ENCODE measurements at places on chromosomes 11 and 22.

DNA sequence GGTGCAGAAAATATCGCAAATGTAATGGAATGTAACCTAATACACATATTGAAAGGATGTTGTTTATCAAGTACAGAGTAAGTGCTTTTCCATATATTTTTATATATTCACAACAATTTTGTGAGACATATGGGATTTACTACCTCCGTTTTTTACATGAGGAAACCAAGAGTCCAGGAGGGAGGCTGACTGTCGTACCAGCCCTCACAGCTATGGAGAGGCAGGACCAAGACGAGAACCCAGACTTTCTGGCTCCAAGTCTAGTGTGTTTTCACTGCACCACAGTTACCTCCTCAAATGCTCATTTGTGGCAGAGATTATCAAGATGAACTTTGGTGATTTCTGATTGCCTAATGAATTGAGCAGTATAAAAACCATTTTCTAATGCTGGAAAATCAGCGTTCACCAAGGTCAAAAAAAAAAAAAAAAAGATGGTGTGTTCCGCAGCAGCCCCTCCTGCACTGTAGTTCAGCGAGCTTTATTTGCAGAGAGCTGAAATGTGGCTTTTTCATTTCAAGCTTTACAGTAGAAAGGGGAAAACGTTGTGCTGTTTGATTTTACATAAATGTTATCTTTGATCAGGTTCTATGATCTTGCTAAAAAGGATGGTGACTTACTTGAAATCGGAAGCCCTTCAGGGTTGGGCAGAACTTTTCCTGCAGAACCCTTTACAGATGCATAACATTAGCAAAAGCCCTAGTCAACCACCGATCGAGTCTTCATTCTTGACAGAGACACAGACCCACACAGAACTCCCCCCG lies 44.7 kb upstream of the WEE1 start:
- DNase-seq: no peak

DNA sequence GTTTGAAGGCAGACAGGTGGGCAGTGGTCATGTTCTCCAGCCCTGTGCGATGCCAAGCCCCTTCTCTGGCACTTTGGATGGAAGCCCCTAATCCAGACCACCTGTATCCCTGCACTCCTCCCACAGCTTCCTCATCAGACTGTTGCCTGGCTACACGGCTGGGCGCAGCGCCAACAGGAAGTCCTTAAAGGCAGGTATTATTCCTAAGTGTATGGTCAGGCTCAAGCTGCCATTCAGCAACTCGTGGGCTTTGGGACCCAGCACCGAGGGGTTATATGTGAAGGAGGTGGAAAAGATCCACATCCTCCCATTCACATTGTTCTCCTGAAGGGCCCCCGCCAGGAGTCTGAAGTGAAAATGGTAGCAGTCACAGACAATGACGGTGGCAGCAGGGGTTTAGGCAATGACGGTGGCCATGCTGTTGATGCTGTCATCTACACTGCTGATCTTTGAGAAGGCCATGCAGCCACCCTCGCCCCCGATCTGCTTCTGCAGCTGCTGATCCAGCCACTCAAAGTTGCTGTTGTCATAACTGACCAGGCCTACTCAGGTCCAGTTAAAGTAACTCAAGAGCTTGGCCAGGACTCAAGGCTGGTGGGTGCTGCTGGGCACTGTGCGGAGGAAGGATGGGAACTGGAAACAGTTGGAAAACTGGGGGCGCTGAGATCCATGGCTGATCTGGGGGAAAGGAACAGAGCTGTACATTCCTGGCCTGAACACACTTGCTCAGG lies 27.7 kb downstream of the OR6Q1 start:
- no peak for DNase-seq

GRCh38 chr11:122754553-122755322 lies 83.6 kb upstream of the CRTAM start:
- no peak for DNase-seq

GRCh38 chr22:32544953-32545558 lies 70.4 kb downstream of the FBXO7 start:
- DNase-seq: no peak

- no peak for DNase-seq
Measured at GRCh38 chr11:88806410-88806809, 259.4 kb downstream of the GRM5 start.

GRCh38 chr11:74992852-74993251 lies 4.1 kb downstream of the NEU3 start:
- no peak for DNase-seq

DNA sequence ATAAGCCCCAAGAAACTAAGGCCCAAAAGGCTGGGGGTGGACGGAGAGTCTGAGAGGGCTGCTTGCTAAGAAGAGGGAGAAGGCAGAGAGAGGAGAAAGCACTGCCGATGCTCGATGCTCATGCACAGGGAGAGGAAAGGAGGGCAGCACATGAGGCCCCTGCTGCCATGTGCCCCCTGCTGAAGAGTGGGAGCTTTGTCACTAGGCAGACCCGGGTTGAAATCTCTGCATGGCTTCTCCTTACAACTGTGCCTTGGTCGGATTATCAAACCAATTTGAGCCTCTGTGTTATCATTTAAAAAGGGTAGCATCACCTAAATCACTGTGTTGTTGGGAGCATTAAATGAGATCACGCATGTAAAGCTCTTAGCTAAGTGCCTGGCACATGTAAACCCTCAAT lies 330.5 kb downstream of the NXPE2 start:
- no peak for DNase-seq

GRCh38 chr11:2424811-2425495 lies 19.4 kb downstream of the TRPM5 start:
- no peak for DNase-seq

- no peak for DNase-seq
Measured at GRCh38 chr11:12295943-12296342, 81.4 kb upstream of the PARVA start.

- no peak for DNase-seq
Measured at GRCh38 chr11:30018495-30018894, 1.7 kb upstream of the KCNA4 start.

GRCh38 chr11:101474666-101475065 lies 109.1 kb downstream of the TRPC6 start:
- DNase-seq: no peak

- no peak for DNase-seq
Measured at GRCh38 chr11:13249992-13250391, 27.6 kb upstream of the BMAL1 start.

- DNase-seq: no peak
Measured at GRCh38 chr11:128592454-128592853, 5.1 kb upstream of the ETS1 start.

DNA sequence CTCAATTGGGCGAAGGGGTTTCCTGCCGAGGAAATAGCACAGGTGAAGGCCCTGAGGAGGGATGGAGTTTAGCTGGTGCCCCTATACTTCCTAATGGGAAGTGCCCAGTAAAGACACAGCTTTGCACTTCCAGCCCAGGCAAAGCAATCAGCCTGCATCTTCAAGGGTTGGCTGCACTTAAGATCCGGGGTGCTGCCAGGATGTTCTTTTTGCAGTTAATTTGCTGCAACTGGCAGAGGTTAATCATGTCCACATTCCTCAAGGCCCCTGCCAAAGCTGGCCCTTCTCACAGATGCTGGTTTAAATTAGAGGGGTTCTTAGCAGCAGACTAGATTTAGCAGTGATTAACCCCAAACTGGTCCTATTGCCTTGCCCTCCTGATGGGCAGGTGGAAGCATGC lies 137.7 kb upstream of the NAV2 start:
- no peak for DNase-seq

GRCh38 chr22:50723991-50724390 lies 14.0 kb upstream of the ACR start:
- no peak for DNase-seq

DNA sequence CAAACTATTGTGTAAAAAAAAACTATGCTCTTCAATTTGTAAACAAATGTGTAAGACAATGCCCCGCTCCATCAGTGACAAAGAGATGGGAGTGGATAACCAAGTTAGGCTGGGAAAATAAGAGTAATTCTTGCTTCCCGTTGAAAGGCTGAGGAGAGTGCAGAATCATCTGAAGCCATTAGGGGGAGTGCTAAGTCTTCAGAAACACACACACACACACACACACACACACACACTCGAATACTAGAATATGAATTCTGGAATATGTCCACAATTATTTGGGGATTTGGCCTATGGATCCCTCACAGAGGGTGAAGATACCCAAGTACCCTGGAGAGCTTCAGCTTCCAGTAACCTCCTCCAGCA lies 27.8 kb upstream of the ROBO3 start:
- peak; percentile 24 for DNase-seq

DNA sequence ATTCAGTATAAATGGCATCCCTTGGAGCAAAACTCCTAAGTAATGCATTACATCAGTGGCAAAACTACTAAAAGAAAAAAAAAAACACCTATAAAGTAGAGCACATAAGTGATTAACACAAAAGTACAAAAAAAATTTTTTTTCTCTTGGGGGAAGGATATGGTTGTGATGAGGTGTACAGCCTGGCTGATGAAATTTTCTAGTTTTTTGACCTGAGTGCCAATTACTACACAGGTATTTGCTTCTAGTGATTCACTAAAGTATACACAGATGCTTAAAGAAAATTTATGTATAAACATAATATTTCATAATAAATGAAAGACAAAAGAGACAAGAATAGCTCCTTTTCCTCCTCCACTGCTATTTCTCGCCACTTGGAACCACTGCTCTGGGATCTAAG lies 71.8 kb upstream of the APOA1 start:
- DNase-seq: no peak
